ENCODE measurements at places on chromosomes 2 and 18.
A peak's percentile ranks its signal among the peaks of the same experiment; 100 is the strongest.

- DNase-seq: no peak
Measured at GRCh38 chr18:10444314-10445006, 10.0 kb upstream of the APCDD1 start.

DNA sequence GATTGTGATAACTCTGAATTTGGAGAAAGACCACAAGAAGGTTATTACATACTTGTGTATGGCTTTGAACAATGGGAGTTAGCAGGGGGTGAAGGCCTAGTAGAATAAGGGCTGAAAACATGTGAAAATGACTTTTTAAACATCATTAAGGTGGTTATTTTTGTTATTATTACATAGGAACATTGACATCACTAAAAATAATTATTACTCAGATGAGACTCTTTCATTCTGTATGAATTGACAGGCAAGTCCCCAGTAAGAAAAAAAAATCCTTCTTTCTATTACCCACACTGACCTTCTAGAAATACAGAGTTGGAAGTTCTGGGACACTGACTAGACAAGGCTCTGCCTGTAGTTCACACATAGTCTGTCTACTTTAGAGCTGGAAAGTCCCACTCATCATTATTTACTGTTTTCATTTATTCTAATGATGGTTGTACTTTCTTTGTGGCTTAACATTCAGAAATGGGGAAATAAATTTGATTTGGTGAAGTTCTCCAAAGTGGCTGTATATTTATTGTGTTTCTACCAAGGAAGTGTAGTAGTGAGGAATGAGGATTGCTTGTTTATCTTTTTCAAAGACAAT, 219.6 kb upstream of the EPAS1 start:
- peak; percentile 44 for DNase-seq

DNA sequence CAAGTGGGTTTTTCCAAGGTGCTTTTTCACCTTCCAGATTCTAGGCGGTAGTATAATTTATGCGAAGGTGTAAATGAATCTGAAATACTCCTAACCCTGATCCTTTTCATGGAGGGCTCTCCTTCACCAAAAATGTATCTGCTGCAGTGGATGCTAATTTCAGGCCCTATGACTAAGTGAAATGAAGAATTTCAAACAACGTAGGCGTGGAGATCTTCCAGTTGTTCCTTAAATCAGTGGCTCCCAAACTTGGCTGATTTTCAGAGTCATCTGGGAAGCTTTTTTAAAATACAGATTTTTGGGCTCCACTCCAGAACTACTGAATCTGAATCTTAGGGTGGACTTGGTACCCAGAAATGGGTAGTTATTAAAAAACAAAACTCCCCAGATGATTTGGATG, 5.5 kb downstream of the GCKR start:
- no peak for DNase-seq

- DNase-seq: peak; percentile 10
Measured at GRCh38 chr2:213934560-213934959, 476.3 kb upstream of the VWC2L start.

DNA sequence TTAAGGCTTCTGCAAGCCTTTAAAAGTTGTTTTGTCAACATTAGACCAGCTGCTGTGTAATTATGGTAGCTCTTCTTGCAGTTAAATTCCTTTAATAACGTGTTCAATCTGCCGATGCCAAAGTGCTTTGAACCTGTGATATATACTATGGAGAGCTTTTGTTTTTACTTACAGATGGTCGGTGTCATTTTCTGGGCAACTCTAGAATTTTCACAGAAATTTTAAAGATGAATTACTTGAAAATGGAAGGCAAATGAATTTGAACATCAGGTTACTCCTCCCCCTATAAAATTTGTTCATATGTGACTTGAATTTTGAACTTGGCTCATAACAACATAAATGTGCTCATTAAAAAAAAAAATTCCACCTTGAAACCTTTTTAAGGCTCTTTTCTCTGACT, 23.0 kb downstream of the LYPD6 start:
- DNase-seq: no peak

DNA sequence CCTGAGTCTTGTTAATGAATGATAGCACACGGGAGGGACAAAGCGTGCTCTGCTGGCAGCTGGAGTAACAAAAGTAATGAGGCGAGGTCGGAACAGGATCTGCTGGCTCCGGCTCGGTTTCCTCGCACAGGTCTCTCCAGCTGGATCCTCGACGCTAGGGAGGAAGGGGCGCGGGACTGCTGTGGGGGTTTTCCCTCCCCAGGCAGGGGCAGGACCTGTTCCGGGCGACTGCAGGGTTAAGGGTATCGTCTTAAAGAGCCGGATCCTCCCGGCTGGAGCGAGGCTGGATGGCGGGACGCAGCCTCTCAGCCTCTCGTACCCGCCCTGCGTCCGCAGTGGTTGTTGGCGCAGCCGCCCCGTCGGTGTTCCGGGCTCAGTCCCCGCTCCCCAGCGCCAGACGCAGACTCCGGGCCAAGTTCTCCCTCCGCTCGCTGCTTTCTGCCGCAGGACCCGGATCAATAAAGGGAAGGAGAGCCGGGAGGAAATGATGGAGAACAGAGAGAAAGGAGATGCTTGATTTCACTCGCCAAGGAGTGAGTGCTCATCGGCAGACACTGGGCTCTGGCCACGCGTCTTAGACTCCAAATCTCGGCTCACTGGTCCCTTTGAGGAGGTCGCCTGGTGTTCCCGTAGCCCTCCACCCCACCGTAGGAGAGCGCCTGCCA, 1.1 kb upstream of the LIPG start:
- DNase-seq: peak; percentile 43

GRCh38 chr2:222134654-222135053, 164.1 kb downstream of the PAX3 start:
- DNase-seq: no peak

DNA sequence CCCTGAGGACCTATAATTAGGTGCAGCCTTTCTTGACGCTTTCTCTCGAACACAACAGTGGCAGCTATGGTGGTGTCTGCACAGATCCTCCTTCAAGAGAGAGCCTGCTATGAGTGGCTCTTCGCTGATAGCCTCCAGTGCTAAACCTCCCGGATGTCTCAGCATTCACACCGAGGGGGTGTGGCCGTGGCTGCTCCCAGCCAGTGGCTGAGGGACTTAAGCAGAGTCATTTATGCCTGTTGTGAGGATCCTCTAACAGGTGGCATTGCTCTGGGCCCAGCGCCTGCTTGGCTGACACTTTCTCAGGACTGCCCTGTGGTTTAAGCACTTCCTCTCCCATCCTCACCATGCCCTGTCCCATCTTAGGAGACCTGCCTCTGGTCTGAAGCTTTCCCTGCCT, 592.0 kb upstream of the LRRTM1 start:
- DNase-seq: no peak

- DNase-seq: no peak
Measured at GRCh38 chr18:63106727-63107126, 212.8 kb downstream of the BCL2 start.
